Lung (tissue), 17 donors: ENCODE measurements at places on chromosomes 7 and 10. TPM values are rescaled to one million over a fixed set of nuclear protein-coding genes. Genes with fewer than 3 reads are reported as not detected.
A peak's percentile ranks its signal among the peaks of the same experiment; 100 is the strongest.

DNA sequence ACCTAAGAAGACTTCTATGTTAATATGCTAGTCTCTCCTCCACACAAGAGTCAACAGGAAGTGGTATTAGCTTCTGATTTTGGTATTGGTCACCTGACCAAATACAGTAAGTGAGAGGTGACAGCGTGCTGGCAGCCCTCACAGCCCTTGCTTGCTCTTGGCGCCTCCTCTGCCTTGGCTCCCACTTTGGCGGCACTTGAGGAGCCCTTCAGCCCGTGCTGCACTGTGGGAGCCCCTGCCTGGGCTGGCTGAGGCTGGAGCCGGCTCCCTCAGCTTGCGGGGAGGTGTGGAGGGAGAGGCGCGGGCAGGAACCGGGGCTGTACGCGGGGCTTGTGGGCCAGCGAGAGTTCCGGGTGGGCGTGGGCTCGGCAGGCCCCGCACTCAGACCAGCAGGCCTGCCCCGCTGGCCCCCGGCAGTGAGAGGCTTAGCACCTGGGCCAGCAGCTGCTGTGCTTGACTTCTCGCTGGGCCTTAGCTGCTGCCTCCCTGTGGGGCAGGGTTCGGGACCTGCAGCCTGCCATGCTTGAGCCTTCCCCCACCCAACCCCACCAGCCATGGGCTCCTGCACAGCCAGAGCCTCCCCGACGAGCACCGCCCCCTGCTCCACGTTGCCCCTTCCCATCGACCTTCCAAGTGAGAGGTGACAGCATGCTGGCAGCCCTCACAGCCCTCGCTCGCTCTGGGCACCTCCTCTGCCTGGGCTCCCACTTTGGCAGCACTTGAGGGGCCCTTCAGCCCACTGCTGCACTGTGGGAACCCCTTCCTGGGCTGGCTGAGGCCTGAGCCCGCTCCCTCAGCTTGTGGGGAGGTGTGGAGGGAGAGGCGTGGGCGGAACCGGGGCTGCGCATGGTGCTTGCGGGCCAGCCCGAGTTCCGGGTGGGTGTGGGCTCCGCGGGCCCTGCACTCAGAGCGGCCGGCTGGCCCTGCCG lies 4.2 kb upstream of the ACSL5 start:
- DNase-seq: no peak

DNA sequence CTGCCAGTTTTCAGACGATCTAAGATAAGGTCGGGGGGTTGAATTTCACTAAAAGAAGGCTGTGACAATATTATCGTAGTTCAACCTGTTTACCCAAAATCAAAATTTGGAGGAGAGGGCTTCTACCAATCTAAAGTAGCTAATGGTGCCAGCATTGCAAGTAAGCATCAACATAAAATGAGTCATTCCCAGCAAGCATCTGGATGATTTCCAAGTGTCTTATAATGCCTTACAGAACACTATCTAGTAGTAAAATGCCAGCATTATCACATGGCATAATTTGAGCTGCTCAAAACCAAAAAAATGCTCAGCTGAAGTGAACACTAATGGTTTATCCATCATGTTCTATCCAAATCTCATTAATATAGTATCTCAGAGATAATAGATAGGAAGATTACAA lies 1193.9 kb downstream of the DNAJB9 start:
- DNase-seq: peak; percentile 1

DNA sequence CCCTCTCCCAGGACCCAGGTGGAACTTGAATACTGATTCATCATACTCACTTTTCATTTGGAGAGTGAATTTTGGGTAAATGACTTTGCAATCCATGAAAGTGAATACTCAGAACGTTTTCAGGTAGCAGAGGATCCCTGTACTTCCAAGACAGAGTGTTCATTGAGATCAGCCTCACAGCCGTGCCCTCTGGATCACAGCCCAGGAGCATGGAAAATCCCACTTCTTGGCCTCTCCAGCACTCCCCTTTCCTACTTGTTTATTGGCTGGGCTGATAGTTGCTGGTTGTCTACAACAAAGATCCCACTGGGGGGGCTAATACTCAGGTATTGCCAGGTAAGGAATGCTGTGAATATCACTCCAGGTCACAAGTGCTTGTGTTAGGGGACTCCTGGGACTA lies 5.9 kb downstream of the GCK start:
- DNase-seq: no peak

GRCh38 chr7:52021343-52021742 lies 704.7 kb upstream of the COBL start:
- DNase-seq: no peak

IRF5 gene
- polyA plus RNA-seq: 22.1 TPM

MMRN2 gene
- 15.7 TPM for polyA plus RNA-seq

PNLIP gene
- 0.14 TPM for polyA plus RNA-seq
